ENCODE measurements at places on chromosomes 16 and 17. TPM values are rescaled to one million over a fixed set of nuclear protein-coding genes. Genes with fewer than 3 reads are reported as not detected.

PYDC1 gene
- total RNA-seq, result not detected

DNA sequence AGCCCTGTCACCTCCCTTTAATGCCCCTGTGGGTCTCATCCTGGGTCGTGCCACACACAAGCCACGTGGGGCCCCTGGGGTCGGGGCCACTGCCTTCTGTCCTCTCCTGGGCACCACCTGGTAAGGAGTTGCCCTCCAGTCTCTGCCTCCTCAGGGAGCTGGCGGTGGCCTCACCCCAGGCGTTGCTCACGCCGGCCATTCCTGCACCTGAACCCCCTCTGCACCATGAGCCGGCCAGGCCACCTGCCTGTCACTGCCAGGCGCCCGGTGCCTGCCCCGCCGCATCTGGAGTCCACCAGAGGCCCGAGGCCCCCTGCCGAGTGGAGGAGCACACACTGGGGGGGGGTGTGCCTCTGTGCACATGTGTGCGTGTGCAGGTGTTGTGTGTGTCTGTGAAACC lies 10.4 kb downstream of the NHERF2 start:
- no peak for DNase-seq

DNA sequence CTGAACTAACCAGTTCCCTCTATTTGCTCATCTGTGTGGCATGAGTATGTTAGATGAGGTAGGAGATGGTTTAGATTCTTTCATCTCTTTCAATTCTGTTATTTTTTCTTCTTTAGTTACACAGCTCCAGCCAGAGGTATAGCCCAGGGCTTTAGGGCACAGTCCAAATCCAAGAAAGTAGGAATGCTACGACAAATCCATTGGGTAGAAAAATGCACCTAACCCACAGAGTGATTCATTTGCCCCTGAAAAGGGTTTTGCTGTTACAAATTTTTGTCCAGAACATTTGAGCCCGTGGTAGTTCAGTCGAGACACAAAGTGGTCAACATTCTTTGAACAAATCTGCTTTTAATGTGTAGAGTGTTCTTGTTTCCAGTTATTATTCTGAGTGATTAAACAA lies 250.7 kb downstream of the HS3ST3A1 start:
- DNase-seq, result no peak

GRCh38 chr16:78786635-78787034 lies 687.2 kb downstream of the WWOX start:
- DNase-seq, result no peak

DNA sequence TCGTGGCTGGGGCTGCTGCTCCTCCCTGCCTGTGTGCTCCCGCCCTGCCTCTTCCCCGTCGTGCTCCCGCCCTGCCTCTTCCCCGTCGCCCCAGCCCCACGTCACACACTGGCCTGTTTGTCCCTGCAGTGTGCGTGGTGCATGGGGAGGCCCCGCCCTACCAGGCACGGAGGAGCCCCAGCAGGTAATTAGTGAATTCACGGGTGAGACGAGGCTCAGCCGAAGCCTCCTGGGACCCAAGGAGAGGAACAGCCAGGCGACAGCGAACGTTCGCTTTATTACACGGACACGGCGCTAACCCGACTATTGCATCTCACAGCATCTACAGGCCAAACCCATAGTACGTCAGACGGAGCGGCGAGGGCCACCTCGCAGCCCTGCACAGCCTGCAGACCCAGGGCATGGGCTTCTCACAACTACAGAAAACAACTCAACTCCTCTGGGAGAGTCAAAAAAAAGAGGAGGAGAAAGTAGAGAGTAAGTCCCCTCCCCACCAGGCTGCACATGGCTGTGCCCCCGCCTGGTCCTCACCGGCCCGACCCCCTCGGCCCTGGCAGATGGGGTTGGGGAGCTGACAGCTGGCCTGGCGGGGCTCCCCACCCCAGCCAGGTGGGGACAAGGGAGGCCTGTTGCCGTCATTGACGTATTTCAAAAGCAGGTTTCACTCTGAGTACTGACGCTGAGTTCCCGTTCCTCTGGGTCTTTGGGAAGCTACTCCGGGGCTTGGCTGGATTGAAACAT lies 4.3 kb upstream of the PABPN1L start:
- no peak for DNase-seq

DNA sequence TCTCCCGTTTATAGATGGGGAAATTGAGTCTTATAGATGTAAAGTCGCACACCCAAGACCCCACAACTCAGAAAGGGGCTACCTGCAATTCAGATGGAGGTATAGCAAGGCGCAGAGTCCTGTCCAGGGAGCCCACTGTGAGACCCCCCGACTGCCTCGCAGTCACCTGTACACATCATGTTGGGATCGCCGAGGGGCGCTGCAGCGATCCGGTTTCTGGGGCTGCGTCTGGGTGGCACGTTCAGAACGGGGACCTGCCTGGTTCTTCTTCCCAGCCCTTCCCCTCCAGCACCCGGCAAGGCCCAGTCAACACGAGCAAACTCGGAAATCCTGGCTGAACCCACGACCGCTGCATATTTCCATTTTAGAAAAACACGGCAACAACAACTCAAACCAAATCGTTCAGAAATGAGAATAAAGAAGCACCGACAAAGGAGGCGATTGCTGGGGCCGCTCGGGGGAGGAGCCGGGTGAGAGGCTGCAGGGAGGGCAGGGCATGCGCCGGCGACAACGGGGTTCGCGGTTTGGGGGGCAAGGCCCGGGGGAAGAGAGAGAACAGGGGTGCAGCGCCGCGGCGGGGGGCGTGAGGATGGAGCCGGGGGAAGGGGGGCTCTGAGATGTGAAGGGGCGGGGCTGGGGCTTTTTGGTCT lies 643 bp downstream of the HSDL1 start:
- no peak for DNase-seq

TXNL4B gene
- total RNA-seq, result 7.5 TPM

DNA sequence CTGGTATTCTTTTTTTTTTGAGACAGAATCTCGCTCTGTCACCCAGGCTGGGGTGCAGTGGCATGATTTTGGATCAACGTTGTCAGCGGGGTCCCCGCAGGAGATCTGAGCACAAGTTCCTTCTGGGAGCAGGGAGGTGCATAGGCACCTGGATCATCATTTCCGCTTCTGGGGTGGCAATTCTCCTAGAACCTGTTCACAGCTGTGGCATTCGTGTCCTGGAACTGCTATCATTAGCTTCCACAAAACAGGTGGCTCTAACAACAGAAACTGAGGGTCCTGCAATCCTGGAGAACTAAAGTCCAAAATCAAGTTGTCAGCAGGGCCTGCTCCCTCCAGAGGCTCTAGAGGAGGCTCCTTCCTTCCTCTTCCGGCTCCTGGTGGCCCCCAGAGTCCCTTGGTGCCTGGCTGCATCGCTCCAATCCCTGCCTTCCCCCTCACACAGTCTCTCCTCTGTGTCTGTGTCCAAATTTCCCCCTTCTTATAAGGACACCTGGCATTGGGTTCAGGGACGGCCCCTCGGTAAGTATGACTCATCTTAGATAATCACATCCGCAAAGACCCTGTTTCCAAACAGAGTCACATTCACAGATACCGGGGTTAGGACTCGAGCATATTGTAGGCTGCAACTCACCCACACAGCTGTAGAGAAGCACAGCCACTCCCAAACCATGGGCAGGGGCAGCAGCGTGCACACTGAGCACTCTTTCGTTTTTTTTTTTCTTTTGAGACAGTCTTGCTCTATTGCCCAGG lies 43.5 kb upstream of the KLHDC4 start:
- no peak for DNase-seq

- no peak for DNase-seq
These were observed 348.1 kb downstream of the FOXL1 start for GRCh38 chr16:86926181-86927094.

EXOC7 gene
- 51.5 TPM for total RNA-seq

- no peak for DNase-seq
These were observed 19.9 kb upstream of the RSL1D1 start for GRCh38 chr16:11871193-11871592.

GRCh38 chr17:2251098-2251497 lies 52.5 kb downstream of the SMG6 start:
- no peak for DNase-seq

DNA sequence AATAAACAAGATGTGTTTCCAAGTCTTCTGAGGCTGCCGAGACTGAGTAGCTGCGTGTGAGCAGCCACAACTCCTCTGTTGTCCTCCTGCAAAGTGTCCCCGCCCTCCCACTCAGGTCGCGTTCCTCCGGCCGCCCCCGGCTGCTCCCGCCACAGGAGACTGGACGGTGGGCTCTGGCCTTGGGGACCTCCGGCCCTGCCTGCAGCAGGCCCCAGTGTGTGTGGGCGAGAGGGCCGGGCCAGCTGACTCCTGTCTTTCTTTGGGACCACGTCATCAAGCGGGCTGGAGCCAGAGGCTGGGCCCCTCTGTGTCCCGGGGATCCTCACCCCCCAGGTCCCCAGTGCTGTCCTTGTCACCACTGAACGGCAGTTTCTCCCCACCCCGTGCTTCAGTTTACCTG lies 175.3 kb downstream of the NPIPB11 start:
- no peak for DNase-seq

RAB26 gene
- 1.9 TPM for total RNA-seq

HS3ST3A1 gene
- 4.7 TPM for total RNA-seq

SLC5A10 gene
- 0.10 TPM for total RNA-seq

CDRT15 gene
- not detected for total RNA-seq

- DNase-seq, result no peak
These were observed 10.8 kb downstream of the TAT start for GRCh38 chr16:71565812-71566700.

DNA sequence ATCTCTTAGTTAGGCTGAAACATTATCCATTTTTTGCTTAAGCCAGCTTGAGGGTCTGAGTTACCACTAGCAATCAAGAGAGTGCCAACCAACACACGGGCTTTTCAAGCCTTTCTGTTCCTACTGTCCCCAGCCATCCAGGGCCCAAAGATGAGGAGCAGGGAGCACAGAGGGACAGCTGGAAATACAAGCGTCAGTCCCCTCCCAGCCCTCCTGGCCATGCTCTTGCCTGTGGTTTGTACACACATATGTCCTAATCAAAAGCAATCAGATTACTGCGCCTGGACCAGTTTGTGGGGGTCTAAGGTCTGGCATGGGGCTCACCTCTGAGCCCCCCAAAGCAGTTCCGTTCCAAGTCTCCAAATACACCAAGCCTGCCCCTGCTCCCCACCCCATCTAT lies 3.5 kb downstream of the CORO7 start:
- DNase-seq, result no peak

- DNase-seq, result peak; percentile 85
These were observed 593.5 kb upstream of the SOX9 start for GRCh38 chr17:71527311-71527710.

ANKRD40CL gene
- total RNA-seq, result not detected

- no peak for DNase-seq
These were observed 82.1 kb downstream of the CCT6B start for GRCh38 chr17:34879146-34879545.

METTL16 gene
- total RNA-seq, result 44.4 TPM

DNA sequence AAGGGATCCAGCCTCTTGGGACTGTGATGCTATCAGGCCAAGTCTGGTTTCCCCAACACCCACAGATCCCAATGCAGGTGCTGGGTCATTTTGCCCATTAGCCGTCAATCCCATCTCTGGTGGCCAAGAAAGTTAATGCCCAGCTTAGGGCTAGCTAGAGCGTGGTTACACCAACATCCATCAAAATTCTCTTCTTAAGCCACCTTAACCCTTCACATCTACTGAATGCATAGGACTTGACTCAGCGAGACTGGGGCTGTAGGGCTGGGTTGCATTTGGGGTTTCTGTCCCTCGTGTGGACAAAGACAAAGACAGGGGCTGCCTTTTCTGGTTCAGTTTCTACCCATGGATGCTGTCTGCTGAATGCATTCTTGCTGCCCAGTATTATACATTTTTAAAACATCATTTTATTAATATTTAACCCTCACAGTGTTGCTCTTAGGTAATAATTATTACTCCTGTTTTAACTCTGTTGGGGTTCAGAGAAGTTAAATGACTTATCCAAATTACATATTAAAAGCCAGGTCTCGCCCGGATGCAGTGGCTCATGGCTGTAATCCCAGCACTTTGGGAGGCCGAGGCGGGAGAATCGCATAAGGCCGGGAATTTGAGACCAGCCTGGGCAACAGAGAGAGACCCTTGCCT lies 141.1 kb upstream of the NOL11 start:
- DNase-seq, result no peak

GRCh38 chr16:31473264-31473984 lies 1.5 kb downstream of the TGFB1I1 start:
- DNase-seq, result no peak

PRSS33 gene
- total RNA-seq, result 0.10 TPM

GRCh38 chr16:8544406-8544805 lies 45.9 kb downstream of the TMEM114 start:
- DNase-seq, result no peak

KRT40 gene
- not detected for total RNA-seq

CAMTA2 gene
- total RNA-seq, result 0.90 TPM

DNA sequence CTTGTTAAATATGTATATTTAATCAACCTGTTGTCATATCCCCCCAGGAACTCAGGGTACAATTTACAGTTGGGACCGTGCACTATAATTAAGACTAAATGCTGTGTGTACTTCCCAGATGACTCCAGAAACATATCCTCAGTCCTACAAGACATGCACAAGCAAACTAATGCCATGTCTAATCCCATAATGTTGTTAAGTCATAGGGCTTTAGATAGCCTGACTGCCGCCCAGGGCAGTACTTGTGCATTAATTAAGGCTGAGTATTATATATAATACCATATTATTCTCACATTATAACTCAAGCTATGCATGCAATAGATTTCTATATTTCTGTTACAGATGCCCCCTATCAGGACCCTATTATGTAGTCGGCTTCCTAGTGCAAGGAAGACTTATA lies 20.1 kb upstream of the CPHXL start:
- no peak for DNase-seq

- peak; percentile 77 for DNase-seq
These were observed 79.5 kb downstream of the PMP22 start for GRCh38 chr17:15185625-15185991.

- DNase-seq, result no peak
These were observed 257.1 kb upstream of the EEF2KMT start for GRCh38 chr16:5354645-5355044.

DNA sequence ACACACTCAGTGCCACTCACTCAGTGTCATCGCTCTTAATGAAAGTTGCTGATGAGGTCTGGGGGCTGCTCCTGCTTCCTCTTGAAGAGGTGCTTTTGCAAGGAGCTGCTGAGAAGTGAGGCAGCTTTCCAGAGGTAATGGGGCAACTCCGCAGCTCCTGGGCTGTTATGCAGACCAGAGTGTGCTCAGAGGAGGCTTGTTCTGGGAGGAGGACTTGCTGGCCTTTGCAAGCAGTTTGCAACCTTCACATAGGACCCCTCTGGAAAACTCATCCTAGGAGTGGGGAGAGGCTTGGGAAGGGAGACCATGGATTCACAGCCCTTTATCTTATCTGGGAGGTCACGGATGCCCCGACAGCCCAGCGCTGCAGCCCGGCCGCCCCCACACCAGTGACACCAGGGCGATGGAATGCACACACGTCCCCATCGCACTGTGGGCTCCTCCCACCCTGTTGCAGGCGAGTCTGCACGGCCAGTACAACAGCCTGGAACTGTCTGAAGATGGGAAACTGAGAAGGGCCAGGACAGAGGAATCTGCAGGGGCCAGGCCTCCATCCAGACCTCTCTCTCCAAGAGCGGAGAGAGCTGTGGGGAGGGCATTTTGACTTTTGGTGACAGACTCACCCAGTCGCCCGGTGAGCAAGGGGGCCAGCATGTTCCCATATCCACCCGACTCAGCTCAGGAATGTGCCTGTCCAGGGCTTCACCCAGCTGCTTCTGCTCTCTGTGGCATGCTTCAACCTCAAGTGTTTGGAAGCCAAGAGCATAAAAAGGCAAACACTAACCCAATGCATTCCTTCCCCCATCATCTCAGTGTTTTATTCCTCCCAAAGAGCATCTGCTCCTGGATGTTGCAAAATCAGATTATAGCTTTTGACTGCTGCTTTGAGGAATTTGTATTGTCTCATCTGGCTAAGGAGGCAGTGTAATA lies 78.6 kb upstream of the ZNF469 start:
- DNase-seq, result peak; percentile 78

- no peak for DNase-seq
These were observed 3.8 kb upstream of the HOXB2 start for GRCh38 chr17:48548523-48549280.
